ENCODE measurements at places on chromosomes 11 and 22.

DNA sequence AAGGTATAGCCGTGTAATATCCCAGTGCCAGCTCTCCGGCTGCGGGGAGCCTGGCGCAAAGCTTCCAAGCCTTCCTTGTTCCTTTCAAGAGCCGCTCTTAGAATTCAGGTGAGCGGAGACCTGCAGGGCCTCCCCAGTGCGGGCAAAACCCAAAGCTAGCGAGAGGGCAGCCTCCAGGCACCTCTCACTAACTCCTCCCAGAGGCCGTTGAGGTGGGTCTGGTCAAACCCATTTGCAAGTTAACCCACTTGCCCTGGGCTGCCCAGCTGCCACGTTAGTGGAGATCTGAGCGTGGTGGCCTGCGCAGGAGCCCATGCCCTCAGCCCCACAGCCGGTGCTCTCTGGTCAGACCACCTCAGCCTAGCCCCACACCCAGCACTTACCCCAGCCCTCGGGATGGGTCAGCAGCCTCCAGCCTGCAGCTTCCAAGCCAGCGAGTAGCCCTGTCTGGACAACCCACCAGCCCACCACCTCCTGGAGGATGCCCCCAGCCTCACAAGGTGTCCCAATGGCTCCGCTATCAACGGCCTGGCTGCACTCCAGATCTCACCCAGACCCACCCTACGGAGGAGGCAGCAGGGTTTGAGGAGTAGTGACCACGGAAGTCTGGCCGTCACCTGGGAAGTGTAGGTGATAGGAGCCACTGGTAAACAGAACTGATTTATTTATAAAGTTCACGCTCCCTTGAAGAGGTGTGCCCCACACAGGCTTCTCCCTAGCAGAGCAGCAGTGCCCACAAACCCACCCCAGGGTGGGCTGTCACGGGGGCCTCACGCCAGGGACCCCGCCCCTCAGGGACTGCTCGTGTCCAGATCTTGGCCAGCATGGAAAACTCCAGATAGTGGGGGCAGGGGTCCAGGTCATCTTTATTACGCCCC is 2.3 kb downstream of the ASCL2 start:
- no peak for DNase-seq

DNA sequence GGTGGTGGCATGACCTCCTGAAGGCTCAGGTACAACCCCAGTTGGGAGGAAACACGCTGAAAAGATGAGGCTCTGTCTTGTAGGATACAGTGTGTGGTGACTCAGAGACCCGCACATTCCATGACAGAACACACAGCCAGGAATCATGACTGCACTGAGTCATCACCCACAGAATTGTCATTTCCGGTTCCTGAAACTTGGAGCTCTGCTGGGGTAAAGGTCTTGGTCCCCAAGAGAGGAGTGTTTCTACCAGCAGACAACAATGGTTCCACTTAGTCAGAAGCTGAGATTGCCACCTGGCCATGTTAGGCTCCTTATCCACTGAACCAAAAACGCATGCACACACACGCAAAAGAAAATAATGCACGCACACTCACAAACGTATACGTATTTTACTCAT is 31.5 kb upstream of the CYB5R3 start:
- peak; percentile 81 for DNase-seq

- DNase-seq: no peak
Observed at GRCh38 chr22:30193031-30193775, 53.4 kb downstream of the LIF start.

DNA sequence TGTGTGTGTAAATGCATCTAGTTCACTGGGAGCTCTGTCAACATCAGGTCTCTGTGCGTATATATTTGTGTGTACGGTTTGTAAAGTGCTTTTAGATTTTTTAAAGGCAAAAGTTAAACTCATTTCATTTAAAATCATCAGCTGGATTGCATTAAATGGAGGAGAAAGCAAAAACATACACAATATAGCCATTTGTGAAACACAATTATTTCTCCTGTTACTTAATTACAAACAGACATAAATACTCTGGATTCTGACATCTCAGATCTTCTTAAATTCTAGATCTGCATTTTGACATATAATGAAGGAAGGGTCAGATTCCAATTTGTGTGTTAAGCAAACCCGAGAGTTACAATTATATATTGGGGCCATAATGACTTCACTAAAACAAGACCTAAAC is 275.4 kb upstream of the NARS2 start:
- DNase-seq: no peak

GRCh38 chr11:843086-843734 is 558 bp downstream of the TSPAN4 start:
- DNase-seq: no peak

GRCh38 chr11:35313760-35314153 is 105.6 kb downstream of the SLC1A2 start:
- DNase-seq: no peak

DNA sequence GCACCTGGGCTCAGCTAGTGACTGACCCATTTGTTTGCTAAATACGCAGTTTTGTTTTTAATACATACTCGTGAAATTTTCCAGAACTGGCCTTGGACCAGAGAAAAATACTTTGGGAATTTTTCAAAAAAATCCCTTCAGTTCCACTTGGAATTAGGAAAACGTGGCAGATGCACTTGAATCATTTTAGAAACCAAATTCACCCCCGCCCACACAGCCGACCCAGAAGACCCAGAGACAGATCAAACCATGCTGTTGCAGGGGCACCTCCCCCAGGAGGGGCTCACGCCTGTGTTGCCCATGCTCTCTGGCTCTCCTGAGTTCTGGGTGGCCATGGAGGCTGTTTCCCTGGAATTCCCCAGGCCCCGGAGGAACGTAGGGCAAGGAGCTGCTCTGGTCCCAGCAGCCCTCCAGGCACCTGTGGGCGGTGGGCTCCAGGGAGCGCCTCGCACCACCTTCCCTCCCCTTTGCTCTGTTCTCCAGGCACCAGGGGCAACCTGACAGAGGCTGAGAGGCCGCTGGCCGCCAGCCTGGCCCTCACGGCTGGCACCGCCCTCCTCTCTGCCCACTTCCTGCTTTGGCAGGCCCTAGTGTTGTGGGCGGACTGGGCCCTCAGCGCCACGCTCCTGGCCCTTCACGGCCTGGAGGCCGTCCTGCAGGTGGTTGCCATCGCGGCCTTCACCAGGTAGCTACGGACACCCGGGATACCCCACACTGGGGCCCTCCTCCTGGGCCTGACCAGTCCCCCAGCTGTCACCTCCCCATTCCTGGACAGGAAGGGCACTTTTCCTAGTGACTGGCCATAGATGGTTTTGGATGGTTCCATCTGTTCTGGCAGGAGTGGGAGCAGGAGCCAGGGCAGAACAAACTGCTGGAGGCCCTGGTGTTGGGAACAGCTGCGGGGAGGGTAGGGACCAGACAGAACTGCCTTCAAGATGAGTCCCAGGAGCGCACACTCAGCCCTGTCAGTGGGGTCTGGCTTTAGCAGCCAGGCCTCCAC is 3.3 kb upstream of the EPS8L2 start:
- DNase-seq: no peak

- DNase-seq: no peak
Observed at GRCh38 chr22:37230673-37231405, 13.2 kb downstream of the RAC2 start.

- DNase-seq: no peak
Observed at GRCh38 chr11:36509201-36509639, 852 bp downstream of the TRAF6 start.

- DNase-seq: no peak
Observed at GRCh38 chr11:19605520-19606371, 106.9 kb upstream of the NAV2 start.

DNA sequence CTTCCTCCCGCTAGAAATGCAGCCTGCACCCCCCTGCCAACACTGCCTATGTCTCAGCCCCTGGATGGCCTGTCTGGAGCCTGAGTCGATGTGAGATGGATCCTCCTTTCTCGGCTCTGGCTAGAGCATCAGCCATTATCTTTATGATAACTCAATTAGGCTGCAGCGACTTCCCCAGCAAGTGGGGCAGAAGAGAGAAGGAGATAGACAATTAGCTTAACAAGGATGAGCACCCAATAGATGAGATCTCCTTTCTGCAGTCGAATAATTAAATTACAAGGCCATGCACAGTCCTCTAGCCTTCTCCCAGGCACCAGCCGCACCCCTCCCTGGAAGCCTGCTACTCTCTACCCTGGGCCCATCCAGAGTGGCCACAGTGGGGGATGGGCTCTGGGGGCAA is 179.3 kb downstream of the CEP164 start:
- no peak for DNase-seq

DNA sequence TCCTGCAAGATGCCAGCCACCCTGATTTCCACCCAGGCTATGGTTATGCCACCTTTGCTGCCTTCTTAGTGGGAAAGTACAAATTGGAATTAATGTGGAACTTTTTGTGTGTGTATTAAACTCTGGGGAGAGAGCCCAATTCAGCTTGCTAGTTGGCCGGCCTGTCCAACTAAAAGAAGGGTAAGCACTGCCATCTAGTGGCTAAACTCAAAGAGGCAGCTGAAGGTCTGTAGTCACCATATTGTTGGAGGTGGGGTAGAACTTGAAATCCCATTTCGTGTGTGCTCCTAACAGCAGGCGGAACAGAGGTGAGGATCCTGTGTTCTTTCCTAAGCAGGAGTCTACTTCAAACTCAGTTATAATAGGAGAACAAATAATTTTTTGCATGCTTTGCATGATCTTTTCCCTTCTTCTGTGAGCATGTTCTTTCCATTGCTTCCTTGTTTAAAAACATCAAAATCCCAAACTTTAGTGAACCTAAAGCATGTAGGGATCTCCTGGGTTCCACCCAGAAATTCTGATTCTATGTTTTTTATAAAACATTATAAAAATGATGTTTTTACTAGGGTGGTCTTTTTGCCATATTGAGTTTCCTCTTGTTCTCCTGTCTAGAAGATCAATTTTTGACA is 138.8 kb upstream of the SORL1-AS1 start:
- DNase-seq: peak; percentile 23

- DNase-seq: no peak
Observed at GRCh38 chr11:77294040-77294439, 7.4 kb downstream of the GDPD4 start.

DNA sequence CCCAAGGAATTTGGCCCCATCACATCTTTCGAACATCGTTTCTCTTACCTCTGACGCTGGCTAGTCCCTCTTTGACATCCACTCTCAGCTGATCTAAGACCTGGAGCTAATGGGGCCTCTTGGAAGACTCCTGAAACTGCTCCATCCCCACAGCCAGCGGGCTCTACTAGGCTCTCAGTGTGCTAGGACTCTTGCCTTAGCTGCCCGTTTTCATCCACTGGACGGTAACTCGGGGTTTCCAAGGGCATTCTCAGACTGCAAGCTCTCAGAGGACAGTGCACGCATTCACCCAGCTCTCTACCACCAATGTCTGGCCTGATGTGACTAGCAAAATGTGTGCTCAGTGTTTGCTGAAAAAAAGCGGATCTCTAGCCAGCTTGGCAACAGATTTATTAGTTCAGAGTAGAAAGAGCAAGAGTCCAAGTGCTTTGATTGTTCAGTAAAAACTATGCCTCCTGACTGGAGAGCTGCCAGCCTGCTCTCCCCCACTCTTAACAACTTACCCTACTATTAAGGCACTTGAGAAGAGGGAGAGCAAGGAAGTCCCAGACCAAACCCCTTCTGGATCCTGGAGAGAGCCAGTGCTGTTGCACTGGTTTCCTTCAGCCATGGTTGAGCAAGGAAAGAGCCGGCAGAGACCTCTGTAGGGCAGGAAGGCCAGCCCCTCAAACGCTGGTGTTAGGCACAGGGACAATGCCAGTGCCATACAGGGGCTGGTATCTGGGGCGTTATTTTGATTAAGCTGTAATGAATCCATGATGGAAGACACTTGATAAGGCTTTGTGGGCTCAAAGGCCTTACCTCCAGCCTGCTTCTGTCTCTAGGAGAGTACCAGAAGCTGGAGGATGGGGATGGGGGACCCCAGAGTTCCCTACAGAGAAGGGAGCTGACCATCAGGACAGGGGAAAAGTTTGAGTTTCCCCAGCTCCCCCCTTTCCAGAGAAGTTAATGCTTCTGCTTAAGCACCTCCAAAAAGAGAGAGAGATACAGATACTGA is 9.2 kb downstream of the RELA start:
- no peak for DNase-seq

DNA sequence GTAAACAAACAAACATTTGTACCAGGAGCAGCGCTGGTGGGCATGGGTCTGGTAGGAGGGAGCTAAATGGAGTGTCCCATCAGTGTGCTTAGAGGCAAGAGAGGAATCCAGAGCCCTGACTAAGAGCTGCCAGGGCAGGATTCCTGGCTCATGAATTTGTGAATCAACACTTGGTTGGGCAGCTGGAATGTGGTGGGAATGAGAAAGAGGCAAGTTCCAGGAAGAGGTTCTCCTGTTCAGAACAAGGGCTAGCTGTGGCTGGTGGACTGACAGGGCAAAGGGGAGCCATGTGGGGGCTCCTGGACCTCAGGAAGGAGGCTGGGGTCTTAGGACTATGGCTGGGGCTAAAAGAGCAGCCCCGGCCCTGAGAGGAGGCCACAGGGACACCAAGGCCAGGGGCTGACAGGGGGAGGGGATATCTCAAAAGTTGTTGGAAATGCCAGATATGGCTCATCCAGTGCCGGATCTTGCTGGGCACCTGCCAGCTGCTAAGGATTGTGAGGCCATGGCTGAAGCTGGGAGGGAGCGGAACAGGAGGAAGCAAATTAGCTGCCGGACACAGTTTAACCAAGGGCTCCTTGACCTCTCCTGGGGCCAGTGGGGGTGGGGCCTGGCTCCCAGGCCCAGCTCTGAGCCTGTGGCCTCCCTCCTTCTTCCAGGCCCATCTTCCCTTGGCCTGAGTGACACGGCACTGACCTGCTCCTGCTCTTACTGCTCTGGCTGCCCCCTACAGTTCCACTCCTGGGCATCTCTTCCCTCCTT is 14.6 kb upstream of the P2RY6 start:
- DNase-seq: peak; percentile 78

- DNase-seq: no peak
Observed at GRCh38 chr11:19290356-19290755, 49.6 kb upstream of the E2F8 start.

DNA sequence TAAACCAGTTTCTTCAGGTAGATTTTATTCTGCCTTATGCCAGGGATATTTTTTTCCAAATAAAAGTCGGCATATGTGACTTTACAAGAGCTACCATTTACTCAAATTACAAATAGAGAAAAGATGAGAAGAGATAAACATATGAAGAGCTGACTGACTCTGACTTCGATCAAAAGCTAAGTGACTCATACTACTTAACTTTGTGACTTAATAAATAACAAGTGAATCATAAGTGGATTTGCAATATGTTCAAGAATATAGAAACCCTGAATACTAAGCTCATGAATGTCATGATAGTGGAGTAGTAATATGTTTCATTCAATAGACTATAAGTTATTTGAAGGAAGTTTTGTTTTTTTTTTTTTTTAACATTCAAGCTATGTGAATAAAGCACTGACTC is 130.5 kb upstream of the ANO3 start:
- no peak for DNase-seq

- no peak for DNase-seq
Observed at GRCh38 chr11:129374081-129374992, 1.3 kb upstream of the BARX2 start.

Measured in BJ (cell line).